Kidney tubule cell (primary cell): ENCODE measurements at places on chromosomes 6 and 20.
A peak's percentile ranks its signal among the peaks of the same experiment; 100 is the strongest.

GRCh38 chr6:149334201-149334600 is 16.7 kb downstream of the TAB2 start:
- peak; percentile 71 for DNase-seq

DNA sequence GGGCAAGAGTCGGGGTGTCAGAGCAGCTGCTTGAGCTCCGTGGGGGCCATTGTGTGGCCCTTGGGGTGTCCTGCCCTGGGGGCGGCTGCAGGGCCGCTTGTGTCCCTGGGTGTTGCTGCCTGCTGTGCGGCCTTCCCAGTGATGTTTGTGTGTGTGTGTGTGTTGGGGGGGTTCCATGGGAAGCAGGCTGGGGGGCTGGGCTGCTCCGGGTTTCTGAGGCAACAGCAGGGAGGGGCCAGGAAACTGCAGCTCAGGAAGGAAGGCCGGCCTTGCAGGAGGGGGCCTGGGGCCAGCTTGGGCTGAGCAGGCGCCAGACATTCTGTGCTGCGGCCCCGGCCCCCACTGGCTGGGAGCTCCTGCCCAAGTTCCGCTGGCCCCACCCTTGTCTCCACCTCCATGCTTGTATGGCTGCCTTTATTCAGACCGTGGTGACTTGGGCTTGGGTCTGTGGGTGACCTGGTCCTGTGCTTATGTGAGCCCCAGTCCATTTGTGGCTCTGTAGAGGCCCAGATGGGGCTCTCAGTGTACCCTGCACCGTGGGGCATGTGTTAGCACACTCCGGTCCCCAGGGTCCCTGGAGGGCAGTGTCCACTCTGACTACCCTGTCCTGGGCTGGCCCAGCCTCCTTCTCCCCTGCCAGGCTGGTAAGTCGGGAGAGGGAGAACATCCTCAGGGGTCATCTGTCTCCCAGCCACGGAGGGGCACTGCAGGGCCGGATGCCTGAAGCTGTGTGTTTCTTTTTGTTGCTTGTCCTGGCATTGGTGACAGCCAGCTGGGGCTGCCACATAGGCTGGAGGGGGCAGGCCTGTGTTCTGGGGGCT is 4.6 kb upstream of the SOX18 start:
- peak; percentile 33 for DNase-seq

DNA sequence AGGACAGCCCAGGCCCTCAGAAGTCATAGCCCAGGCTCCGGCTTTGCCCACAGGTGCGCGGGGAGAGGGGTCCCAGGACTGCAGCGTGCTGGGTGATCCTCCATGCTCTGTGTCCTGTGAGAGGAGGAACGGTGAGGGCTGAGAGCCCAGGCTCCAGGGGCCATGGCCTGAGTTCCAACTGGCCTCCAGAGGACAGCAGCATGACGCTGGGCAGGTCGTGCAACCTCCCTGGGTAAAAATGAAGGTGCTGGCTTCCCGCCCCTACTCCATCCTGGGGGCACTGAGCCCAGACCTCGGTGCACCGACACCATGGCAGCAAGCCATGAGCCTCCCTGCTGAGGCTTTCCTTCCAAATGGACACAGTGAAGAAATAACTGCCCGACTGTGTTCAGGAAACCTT is 305.4 kb downstream of the TAF4 start:
- no peak for DNase-seq

DNA sequence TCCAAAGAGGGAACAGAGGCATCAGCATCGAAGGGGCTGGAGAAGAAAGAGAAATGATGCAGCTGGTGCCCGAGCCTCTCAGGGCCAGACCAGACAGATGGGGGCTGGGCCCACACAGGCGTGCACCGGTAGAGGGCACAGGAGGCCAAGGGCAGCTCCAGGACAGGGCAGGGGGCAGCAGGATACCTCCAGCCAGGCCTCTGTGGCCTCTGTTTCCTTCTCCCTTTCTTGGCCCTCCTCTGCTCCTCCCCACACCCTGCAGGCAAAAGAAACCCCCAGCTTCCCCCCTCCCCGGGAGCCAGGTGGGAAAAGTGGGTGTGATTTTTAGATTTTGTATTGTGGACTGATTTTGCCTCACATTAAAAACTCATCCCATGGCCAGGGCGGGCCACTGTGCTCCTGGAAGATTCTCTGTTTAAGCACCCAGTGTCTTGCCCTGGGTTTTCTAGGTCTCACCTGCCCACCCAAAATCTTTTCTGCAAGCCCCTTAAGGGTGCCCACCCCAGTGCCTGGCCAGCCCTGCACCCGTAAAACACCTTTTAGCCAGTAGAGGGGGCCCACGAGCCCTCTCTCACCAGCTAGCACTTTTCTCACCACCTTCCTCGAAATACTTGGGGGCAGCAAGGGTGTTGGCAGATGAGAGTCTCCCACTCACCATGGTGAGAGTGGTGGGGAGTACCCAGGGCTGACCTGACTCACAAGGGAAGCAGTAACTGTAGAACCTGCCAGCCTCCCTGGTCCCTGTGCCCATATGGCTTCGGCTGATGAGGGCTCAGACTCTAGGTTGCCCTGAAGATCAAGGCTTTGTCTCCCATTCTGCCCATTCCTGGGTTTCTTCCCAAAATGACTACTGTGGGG is 35.7 kb upstream of the ID1 start:
- DNase-seq = peak; percentile 57

DNA sequence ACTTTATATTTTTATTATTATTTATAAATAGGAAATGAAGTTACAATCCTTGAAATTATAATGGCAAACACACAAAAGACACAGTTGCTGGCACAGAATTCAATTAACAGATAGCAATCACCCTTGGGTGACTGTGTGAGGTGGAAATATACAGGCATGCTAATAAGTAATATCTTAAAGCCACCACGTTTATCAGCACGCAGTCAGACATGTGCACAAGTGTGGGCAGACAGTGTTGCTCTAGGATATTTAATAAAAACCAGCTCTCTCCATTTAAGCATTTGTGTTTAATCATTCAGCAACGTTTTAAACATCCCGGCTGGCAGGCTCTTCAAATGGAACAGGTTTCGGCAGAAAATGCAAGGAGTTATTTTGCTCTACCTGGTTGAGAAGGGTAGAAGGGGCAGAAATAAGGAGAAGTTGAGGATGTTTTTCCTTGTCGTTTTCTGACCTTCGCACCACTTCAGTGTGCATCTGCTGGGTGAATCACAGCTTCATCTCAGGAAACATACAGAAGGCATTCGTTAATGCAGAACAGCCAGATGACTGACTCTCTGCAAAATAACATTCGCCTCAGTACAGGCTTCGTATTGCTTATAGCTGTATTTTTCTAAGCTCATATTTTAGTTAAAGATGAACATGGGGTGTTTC is 585.1 kb downstream of the QKI start:
- DNase-seq = peak; percentile 14

DNA sequence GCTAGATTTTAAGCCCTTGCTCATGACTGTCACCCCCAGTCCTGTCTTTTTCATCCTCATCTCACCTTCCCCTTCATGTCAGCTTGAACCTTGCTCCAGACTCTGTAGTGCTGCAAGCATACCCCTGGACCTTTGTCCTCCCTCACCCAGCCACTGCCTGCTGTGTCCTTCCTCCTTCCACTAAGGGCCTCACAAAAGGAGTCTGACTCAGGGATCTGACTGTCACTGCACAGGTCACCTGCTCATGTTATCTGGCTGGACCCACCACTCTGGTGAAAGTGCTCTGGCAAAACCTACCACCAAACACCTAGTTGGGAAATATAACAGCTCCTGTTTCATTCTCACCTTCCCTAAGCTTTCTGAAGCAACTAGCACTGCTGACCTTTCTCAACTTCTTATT is 151.4 kb downstream of the INSM1 start:
- peak; percentile 8 for DNase-seq

- no peak for DNase-seq
These were observed 997.0 kb downstream of the GRIK2 start for GRCh38 chr6:102390541-102390940.

DNA sequence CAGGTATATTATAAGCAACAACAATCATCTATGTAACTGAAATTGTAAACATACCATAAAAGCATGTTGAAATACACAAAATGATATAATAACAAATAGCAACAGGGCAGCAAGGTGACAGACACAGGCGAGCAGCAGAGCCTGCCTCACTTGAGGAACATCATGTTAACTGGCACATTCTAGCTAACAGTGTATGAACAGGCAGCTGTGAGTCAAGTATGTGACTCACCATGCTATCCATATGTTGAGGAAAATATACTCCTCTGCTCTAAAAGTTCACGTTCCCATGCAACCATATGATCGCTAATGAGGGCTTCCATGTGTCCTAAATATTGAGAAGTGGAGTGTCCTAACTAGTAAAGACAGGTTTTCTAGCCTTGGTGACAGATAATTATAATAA is 18.4 kb downstream of the SERAC1 start:
- DNase-seq = peak; percentile 42

GRCh38 chr6:31472259-31472658 is 25.7 kb upstream of the MICB start:
- DNase-seq = no peak

DNA sequence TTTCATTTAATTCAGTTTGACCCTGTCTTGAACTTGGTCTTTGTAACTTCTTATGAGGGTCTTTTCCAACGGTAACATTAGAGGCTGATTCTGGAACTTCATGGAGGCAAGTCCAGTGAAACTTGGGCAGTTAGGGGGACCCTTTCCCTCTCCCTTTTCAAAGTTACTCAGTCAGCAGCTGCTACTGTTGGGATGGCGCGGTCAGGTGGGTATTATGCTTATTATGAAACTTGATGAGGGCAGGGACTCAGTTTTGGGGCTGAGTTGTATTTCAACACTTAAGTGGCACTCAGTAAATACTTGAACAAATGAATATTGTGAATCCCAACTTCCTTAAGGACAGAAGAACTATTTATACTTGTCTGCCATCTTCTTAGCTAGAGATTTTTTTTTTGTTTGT is 20.8 kb downstream of the TOP1 start:
- DNase-seq = no peak

DNA sequence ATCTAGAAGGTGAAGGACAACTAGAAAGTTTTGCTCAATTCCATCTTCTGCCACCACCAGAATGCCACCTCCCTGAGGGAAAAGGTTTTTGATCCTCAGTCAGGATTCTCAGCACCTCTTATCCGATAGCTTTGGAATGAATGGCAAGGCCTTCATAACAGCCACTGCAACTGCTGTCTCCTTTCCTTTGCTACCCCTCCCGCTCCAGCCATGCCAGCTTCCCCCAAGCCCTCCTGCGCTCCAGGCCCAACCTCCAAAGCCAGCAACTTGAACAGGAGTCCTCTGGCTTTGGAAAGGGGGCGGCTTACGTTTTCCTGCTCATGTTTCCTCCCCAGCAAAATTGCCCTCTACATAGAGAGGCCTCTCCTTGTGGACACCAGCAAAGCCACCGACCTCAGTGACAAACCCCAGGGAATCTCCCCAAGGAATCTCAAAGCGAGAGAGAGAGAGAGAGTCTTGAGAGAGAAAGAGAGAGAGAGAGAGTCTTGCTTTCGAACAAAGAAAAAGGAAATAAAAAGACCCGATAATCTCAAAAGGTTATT is 420 bp upstream of the BTN2A1 start:
- no peak for DNase-seq

- DNase-seq = no peak
These were observed 10.8 kb upstream of the POU3F2 start for GRCh38 chr6:98823428-98824161.

DNA sequence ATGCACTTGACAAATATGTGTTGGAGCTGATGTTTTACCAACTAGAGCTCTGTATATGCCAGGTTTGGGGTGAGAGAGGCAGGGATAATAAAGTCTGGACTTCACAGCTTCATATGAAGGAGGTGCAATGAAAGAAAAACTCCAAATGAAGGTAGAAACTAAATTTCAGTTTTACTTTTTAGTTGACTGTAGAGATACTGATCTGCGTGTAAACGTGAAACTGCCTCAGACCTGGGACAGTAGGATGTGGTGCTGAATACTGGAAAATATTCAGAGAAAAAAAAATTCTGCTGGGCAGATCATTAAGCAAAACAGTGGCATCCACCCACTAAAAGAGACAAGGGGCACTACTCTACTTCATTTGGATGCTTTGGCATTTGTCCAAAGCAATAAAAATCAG is 94.5 kb downstream of the BACH2 start:
- no peak for DNase-seq

- no peak for DNase-seq
These were observed 159.9 kb downstream of the ASCC3 start for GRCh38 chr6:100721256-100721655.

- DNase-seq = peak; percentile 39
These were observed 654 bp downstream of the FAM8A1 start for GRCh38 chr6:17600527-17601385.

GRCh38 chr6:106110164-106110826 is 24.2 kb downstream of the PRDM1 start:
- DNase-seq = no peak

DNA sequence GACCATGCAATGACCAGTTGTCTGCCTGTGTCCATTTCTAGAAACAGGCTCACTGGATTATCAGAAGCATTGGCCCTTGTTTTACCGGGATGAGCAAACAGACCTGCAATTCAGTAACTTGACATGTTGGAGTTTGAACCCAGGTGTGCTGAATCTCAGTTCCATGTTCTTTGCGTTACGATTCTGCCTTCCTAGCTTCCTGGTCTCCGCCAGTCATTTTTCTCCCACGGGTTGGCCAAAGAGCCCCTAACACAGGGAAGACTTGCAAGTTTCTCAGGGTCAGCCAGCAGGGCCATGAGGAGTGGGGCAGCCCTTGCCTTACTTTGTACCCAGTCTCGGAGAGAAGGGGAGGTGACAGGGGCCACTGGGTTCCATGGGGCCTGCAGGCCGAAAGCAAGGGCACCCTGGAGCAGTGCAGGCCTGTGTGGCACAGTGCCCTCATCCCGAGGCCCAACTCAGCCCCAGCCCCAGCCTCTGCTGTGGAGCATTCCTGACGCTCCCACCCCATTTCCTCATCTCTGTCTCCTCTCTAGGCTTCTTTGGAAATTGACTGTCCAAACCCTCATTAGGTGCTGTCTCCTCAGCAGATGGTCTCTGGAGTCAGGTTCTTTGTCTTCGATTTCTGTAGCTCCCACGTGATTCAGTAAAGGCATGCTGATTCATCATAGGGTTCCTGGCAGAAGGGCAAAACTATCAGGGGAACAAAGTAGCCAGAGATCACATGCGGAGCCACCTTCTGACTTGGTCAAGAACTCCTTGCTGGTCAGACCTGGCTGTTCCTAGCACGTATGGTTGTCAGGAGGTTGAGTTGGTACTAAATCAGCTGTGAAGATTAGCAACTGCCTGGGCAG is 23.6 kb downstream of the CDS2 start:
- DNase-seq = peak; percentile 73

GRCh38 chr20:50403565-50404418 is 106.4 kb upstream of the PTPN1 start:
- DNase-seq = no peak

GRCh38 chr6:102438171-102438570 is 1044.7 kb downstream of the GRIK2 start:
- no peak for DNase-seq

- no peak for DNase-seq
These were observed 235.0 kb downstream of the GMPR start for GRCh38 chr6:16473184-16473907.

GRCh38 chr6:168506460-168506859 is 65.5 kb downstream of the SMOC2 start:
- no peak for DNase-seq

- no peak for DNase-seq
These were observed 32.3 kb upstream of the ZFAND3 start for GRCh38 chr6:37787216-37787615.
